ENCODE measurements at places on chromosomes 5 and 9. TPM values are rescaled to one million over a fixed set of nuclear protein-coding genes. Genes with fewer than 3 reads are reported as not detected.

Gene TMEM232
- total RNA-seq, result 0.87 TPM

Gene ARID3C
- 0.17 TPM for total RNA-seq

Gene FBXO4
- 9.5 TPM for total RNA-seq

Gene PCDHGB3
- not detected for total RNA-seq

Gene IFNA13
- not detected for total RNA-seq

Gene PCDHB14
- not detected for total RNA-seq

Gene PCDHA12
- not detected for total RNA-seq

Gene GABRA6
- not detected for total RNA-seq

Gene PCDHGB7
- not detected for total RNA-seq

Gene SPINK4
- not detected for total RNA-seq

Gene SPATA31C1
- not detected for total RNA-seq

Gene SPINK6
- not detected for total RNA-seq

Gene CDO1
- not detected for total RNA-seq

Gene CDH9
- total RNA-seq, result not detected

Gene CCDC183
- total RNA-seq, result 2.1 TPM

Gene CNTFR
- not detected for total RNA-seq

Gene UNC13B
- 1.4 TPM for total RNA-seq

Gene IFNA2
- not detected for total RNA-seq

Gene HRH2
- 3.3 TPM for total RNA-seq

Gene TMEFF1
- not detected for total RNA-seq
